Activated naive CD8-positive, alpha-beta T cell treated with anti-CD3 and anti-CD28 coated beads, Interleukin-2, amount 50 U/mL, for 16 hours (primary cell): ENCODE measurements at places on chromosomes 6 and 20.

DNA sequence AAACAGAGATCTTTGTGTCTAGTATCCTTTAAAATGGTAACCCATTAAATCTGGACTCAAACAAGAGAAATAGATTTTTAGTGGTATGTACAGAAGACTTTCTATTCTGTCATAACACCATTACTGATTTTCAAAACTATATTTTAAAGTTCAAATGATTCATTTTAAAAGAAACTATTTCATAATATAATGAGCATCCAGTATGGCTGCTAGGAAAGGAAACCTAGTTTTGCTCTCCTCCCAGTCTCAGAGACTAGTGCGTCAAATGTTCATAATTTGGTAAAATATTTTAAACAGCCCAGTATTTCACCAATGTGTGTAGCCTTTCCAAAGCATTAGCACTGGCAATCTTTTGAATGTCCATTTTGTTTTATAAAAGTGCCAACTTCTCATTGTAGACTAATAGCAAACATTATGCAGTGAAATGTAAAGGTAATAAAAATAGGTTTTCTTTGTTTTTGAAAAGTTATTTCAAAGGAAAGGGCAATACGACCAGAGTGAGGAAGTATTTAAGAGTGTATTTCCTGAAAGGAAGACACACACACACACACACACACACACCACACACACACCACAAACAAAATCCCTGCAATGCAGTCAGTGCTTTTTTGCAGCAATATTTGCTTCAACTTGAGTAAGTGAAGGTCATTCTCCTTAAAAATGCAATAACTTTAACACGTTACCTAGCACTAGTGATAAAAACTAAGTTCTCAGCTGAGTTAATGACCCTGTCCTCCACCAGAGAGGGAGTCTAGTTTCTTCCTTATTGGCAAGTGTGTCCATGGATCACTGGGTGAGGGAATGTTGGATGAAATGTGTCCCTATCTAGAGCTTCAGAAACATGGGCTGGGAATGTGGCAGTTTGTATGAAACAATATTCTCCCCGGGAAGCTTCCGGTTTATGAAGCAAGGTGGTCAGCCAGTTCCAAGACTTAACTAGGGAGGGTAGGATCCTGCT is 4.6 kb downstream of the PPP1R3G start:
- DNase-seq, result no peak

GRCh38 chr6:150118627-150119026 is 24.2 kb upstream of the PPP1R14C start:
- no peak for DNase-seq

DNA sequence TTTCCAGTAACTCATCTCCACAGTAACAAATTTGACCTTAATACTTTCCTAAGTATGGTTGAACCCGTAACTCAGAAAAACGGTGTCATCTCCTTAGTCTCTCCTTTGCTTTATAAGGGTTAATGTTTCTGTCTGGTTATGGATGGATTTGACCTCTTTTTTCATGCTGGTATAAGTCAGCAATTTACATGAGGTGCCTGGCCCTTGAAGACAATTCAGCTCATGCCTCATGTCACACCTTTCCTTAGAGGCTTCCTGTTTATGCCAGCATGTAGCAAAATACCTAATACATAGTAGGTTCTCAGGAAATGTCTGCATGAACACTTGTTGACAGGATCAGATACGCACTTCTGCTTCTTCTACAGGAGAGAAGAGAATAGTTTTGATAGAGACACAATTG is 37.7 kb upstream of the C20orf144 start:
- no peak for DNase-seq

DNA sequence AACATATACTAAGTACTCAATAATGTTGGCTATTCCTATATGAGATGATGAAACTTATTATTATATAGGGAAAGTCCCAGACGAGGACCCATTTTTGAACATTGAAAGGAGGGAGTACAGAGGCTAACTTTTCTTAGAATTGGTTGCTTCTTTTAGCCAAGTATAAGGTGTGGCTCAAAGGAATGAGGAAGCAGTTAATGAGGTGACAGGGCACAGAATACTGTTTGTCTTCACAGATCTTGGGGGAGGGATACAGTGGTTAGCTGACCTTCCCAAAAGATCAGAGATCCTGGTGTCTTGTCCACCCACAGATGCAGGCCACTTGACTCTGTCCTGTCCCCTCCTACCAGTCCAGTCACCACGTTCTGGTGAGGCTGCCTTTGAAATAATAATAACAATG is 67.8 kb upstream of the EPB41L1 start:
- DNase-seq, result no peak

DNA sequence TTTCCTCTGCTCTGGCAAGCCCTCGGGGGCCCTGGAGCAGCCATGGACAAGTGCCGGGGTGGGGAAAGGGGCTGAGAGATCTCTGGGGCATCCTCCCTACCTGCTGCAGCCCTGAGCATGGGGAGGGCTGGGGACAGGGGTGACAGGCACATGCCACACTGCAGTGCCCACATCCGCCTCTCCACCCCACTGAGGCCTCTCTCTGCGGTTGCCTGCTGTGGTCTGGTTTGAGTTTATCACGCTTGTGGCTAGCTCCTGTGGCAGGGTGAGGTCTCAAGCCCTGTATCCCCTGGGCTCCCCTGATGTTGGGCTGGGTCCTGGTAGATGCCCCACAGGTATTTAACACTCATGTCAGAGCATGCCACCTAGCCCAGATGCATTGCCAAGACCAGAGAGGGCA is 52.9 kb upstream of the MLN start:
- peak; percentile 13 for DNase-seq
